ENCODE measurements at places on chromosomes 5 and 9. TPM values are rescaled to one million over a fixed set of nuclear protein-coding genes. Genes with fewer than 3 reads are reported as not detected.

- no peak overlapping the region for H3K4me3 ChIP-seq
- no peaks in the 10 kb centered on the region for H3K4me1 ChIP-seq
- H3K27me3 ChIP-seq: no peaks in the 10 kb centered on the region
- DNase-seq: no peak
- no peaks in the 10 kb centered on the region for H3K36me3 ChIP-seq
Observed at GRCh38 chr5:101942321-101942882, 353.7 kb downstream of the SLCO4C1 start.

DNA sequence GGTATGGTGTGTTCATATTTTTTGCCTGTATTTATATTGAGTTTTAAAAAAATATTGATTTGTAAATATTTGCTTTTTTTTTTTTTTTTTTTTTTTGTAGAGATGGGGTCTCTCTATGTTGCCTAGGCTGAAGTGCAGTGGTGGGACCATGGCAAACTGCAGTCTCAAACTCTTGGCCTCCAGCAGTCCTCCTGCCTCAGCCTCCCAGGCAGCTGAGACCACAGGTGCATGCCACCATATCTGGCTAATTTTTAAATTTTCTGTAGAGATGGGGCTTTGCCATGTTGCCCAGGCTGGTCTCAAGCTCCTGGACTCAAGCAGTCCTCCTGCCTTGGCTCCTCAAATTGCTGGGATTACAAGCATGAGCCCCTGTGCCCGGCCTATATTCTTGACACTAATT lies 78.3 kb downstream of the RASGRF2 start:
- no peak overlapping the region for H3K27ac ChIP-seq
- H3K4me3 ChIP-seq: no peak overlapping the region
- H3K4me1 ChIP-seq: no peaks in the 10 kb centered on the region
- no peaks in the 10 kb centered on the region for H3K36me3 ChIP-seq
- DNase-seq: no peak

Gene GDA
- total RNA-seq: not detected

- no peaks in the 10 kb centered on the region for H3K4me1 ChIP-seq
- no peaks in the 10 kb centered on the region for H3K27me3 ChIP-seq
- H3K4me3 ChIP-seq: no peak overlapping the region
- no peaks in the 10 kb centered on the region for H3K36me3 ChIP-seq
- no peak overlapping the region for H3K27ac ChIP-seq
- no peak for DNase-seq
Observed at GRCh38 chr5:176521699-176522263, 15.4 kb downstream of the RNF44 start.

DNA sequence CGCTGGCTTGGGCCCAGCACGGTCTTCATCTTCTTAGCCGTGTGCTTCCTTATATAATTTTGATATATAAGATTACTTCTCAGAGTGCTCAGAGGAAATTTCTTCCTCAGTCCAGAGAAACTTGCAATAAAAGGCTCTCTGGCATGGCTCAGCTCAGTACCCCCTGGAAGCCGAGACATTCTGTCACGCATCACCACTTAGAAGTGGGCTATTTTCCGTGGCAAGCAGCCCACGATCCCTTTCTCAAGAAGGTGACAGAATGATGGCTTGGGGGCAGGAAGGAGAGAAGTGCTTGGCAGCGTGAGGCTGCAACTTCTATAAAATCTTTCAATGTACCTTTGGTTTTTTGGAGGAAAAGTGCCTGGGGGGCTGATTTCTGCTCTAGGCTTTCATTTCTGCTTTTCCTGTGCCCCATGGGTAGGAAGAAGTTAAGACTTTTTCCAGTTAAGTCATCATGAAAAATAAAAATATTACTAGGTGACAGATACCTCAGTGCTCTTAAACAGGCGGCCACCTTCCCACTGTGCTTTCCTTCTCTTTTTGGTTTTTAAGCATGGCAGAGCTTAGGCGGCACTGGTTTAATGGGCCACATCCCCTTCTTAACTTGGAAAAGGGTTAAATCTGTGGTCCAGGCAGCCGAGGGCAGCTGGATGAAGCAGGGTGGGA lies 104.6 kb downstream of the MVB12B start:
- no peak overlapping the region for H3K4me3 ChIP-seq
- no peaks in the 10 kb centered on the region for H3K36me3 ChIP-seq
- no peaks in the 10 kb centered on the region for H3K4me1 ChIP-seq
- no peak for DNase-seq
- no peaks in the 10 kb centered on the region for H3K27me3 ChIP-seq

- H3K36me3 ChIP-seq: no peaks in the 10 kb centered on the region
- DNase-seq: no peak
- no peak overlapping the region for H3K4me3 ChIP-seq
- H3K27me3 ChIP-seq: no peaks in the 10 kb centered on the region
- no peak overlapping the region for H3K27ac ChIP-seq
Observed at GRCh38 chr9:111700776-111701175, 39.4 kb downstream of the GNG10 start.

Gene CRHBP
- total RNA-seq: 2.7 TPM

Gene CNTLN
- total RNA-seq: 3.5 TPM

Gene NIM1K
- total RNA-seq: 0.40 TPM

DNA sequence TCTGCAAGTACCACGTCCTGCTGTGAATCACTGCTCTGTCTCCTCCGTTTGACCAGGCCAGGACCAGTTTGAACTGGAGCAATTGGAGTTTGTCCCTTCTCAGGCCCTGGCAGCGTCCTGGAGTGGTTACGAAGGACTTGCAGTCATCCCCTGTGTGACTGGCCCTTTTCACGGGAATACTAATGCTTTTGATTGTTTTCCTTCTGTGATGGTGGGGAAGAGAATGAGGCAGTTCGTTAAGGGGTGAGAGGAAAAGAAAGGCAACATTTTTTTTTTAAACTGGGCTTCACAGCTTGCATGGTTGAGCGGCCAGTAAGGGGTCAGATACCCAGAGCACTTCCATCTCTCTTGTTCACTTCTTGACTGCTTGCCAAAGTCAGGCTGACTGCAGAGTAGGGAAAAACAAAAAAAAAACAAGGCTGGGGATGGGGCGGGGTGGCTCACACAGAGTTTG lies 153.5 kb upstream of the STK32A start:
- no peaks in the 10 kb centered on the region for H3K36me3 ChIP-seq
- no peaks in the 10 kb centered on the region for H3K27me3 ChIP-seq
- no peak overlapping the region for H3K27ac ChIP-seq
- no peaks in the 10 kb centered on the region for H3K4me1 ChIP-seq
- DNase-seq: no peak

- peak overlapping the region; percentile 36 for H3K4me3 ChIP-seq
- no peaks in the 10 kb centered on the region for H3K36me3 ChIP-seq
- peaks cover 56% of the 10 kb centered on the region for H3K4me1 ChIP-seq
- H3K27me3 ChIP-seq: no peaks in the 10 kb centered on the region
- DNase-seq: no peak
Observed at GRCh38 chr9:2837915-2838314, 6.0 kb downstream of the PUM3 start.

DNA sequence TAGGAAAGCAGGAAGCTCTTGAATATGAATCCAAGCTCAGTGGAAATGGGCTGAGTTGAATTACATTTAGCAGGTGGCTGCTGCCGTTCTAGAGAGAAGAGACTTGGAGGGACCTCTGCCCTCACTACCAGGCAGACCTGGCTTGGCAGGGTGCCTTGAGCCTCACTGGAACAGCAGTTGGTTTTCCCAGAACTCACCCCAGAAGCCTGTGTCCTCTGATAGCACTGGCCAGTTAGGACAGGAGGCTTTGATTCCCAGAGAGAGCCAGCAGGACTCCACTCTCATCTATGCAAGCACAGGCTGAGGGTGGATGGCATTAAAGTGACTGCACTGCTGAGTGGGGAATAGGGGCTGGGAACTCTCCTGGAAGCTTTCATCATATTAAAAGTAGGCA lies 54.8 kb downstream of the PWWP2A start:
- H3K36me3 ChIP-seq: no peaks in the 10 kb centered on the region
- no peak overlapping the region for H3K27ac ChIP-seq
- peak; percentile 40 for DNase-seq
- H3K4me1 ChIP-seq: peaks cover 10% of the 10 kb centered on the region
- H3K27me3 ChIP-seq: no peaks in the 10 kb centered on the region
- no peak overlapping the region for H3K4me3 ChIP-seq

DNA sequence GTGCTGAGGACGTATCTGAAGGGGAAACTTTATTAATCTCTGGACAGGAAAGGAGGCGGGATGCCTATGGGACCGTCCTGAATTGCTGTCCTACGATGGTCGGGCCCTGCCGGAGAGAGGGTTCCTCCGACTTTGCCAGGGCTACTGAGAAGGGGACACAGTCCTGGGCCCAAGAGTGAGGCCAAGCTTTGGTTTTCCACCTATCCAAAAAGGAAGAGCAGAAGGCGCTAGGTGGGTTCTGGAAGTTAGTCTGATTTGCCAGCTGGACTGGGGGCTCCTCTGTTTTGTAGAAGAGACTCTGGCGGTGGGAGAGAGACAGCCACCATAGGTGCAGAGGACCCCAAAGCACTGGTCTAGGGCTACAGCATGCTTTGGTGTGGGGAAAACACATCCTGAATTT lies 243.8 kb upstream of the IRX4 start:
- no peaks in the 10 kb centered on the region for H3K4me1 ChIP-seq
- no peak for DNase-seq
- no peak overlapping the region for H3K27ac ChIP-seq
- H3K36me3 ChIP-seq: no peaks in the 10 kb centered on the region

- no peaks in the 10 kb centered on the region for H3K36me3 ChIP-seq
- DNase-seq: peak; percentile 49
- peaks cover 43% of the 10 kb centered on the region for H3K4me1 ChIP-seq
- no peaks in the 10 kb centered on the region for H3K27me3 ChIP-seq
Observed at GRCh38 chr9:124257844-124258606, at the start of gene NEK6. Gene NEK6, plus strand, starts transcription at chr9:124257949. Its CDS starts 44,016 bp downstream, at chr9:124301965.

Gene MUSK
- 0.30 TPM for total RNA-seq

Data from heart right ventricle (tissue), 16 donors.